Small intestine (tissue), 16 donors: ENCODE measurements at places on chromosomes 4 and X. TPM values are rescaled to one million over a fixed set of nuclear protein-coding genes. Genes with fewer than 3 reads are reported as not detected.

ATP2B3 gene
- 0.30 TPM for polyA plus RNA-seq

RADX gene
- 8.8 TPM for polyA plus RNA-seq

DNA sequence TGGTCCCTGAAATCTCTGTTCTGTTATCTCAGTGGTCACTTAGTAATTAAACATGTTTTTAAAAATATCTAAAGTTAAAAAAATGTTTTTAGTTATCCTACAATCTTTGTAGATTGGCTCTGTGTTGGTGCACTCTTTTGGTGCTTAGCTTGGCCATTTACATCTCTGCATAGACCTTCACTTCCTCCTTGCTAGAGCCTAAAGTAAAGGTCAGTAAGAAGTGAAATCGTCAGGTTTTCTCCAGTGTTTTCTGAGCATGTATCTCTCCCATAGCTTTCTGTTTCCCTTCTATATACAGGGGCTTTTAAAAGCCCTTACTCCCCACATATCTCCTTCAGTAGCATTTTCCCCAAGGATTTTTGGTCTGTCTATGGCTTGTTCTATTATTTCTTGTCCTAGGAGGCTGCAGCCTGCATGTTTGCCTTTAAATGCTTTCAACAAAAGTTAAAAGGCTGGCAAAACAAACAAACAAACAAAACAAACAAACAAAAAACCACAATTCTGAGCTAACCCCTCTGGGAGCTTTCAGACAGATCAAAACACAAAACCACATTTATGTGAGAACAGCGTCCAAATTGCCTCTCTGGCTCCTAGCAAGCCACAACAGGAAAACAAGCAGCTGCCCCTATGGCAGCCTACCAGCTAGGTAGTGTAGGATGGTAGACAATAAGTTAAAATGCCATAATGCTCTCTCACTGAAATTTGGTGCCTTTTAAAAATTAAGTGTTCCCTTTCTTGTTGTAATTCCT lies 27.3 kb upstream of the GPRASP2 start:
- no peak for DNase-seq
- no peak overlapping the region for H3K27ac ChIP-seq
- no peaks in the 10 kb centered on the region for H3K27me3 ChIP-seq

CYTL1 gene
- polyA plus RNA-seq = 4.0 TPM

DNA sequence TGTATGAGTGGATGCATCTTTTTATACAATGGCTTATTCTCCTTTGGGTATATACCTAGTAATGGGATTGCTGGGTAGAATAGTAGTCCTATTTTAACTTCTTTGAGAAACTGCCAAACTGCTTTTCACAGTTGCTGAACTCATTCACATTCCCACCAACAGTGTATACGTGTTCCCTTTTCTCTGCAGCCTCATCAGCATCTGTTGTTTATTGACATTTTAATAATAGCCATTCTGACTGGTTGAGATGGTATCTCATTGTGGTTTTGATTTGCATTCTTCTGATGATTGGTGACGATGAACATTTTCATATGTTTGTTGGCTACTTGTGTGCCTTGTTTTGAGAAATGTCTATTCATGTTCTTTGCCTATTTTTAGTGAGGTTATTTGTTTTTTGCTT lies 687.0 kb upstream of the EPHA5 start:
- H3K36me3 ChIP-seq = no peaks in the 10 kb centered on the region
- H3K4me1 ChIP-seq = no peaks in the 10 kb centered on the region
- DNase-seq = no peak
- no peak overlapping the region for H3K27ac ChIP-seq
